NCI-H2029 treated with DMSO at 0.1 percent for 48 hours (cell line): ENCODE measurements at places on chromosomes 3 and 15.

GRCh38 chr3:186024210-186024609 lies 84.7 kb downstream of the ETV5 start:
- no peak for DNase-seq

DNA sequence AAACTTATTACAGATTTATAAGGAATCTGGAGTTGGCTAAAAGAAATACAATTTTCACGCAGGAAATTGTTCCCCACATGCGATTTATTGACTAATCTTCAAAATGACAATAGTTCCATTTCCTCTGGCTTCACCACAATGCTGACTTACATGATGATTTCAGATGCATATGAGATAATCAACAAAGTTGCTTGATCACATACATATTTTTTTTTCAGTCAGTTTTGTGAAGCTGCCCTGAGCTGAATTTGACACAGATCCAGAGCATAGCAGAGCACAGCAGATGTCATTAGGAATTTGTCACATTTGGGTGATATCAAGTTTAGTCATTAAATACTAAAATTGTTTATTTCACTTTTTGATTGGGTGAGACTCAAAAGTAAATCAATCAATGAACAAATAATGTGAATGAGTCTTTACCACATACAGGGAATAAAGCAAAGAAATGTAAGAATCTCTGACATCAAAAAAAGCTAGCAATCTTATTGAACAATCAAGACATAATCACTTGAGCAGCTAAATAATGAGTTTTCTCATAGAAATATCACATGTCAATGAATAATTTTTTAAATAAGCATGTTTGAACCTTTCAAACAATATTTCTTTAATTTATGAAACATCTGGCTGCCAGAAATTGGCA lies 18.3 kb downstream of the CPB1 start:
- DNase-seq: no peak

- DNase-seq: peak; percentile 31
Observed at GRCh38 chr3:59436164-59436958, 386.5 kb upstream of the CFAP20DC start.

- DNase-seq: no peak
Observed at GRCh38 chr3:48215019-48215418, 8.3 kb upstream of the CAMP start.

DNA sequence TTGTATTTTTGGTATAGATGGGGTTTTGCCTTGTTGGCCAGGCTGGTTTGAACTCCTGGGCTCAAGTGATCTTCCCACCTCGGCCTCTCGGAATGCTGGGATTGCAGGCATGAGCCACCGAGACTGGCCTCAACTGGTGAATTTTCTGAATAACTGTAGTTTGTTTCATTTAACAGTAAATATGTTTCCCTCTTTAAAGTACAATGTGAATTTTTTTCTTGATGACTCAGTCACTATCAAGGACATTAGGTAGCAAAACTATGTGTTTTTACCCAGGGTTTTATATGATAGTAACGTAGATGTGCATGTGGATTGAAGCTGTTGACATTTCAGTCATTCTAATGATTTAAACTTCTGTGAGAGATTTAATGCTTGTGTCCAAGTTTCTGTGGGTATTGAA lies 40.2 kb upstream of the MAPKBP1 start:
- DNase-seq: no peak
